NCI-H446 treated with DMSO at 0.1 percent for 48 hours (cell line): ENCODE measurements at places on chromosomes 16 and 17.

GRCh38 chr17:72710834-72711233 lies 381.7 kb downstream of the SLC39A11 start:
- no peak for DNase-seq

DNA sequence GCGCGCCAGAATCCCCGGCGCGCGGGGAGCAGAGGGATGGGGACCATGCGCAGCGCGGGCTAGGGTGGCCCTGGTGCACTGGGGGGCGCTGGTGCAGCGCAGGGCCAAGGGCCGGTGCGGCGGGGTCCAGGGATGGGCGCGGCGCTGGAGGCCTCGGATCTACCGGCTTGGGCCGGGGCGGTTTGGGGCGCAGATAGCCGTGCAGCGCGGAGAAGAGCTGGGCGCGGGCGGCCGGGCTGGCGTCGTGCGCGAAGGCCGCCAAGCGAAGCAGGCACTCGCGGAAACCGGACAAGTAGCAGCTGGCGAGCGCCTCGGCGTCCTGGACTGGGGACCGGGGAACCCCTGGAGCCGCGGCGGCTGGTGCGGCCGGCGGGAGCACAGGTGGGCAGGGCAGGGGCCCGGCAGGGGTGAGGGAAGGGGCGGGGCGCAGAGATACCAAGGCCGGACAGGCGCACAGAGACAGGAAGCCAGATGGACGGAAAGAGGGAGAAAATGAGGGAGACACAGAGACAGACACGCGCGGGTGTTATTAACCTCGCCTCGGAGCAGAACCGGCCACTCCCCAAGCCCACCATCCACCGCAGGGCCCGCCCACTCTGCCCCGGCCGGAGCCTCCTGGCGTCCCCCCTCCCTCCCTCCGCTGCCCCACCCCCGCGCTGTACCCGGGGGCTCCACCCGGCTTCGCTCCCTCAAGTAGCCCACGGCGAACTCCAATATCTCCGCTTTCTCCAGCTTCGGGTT lies 2.1 kb downstream of the HES7 start:
- DNase-seq, result no peak

DNA sequence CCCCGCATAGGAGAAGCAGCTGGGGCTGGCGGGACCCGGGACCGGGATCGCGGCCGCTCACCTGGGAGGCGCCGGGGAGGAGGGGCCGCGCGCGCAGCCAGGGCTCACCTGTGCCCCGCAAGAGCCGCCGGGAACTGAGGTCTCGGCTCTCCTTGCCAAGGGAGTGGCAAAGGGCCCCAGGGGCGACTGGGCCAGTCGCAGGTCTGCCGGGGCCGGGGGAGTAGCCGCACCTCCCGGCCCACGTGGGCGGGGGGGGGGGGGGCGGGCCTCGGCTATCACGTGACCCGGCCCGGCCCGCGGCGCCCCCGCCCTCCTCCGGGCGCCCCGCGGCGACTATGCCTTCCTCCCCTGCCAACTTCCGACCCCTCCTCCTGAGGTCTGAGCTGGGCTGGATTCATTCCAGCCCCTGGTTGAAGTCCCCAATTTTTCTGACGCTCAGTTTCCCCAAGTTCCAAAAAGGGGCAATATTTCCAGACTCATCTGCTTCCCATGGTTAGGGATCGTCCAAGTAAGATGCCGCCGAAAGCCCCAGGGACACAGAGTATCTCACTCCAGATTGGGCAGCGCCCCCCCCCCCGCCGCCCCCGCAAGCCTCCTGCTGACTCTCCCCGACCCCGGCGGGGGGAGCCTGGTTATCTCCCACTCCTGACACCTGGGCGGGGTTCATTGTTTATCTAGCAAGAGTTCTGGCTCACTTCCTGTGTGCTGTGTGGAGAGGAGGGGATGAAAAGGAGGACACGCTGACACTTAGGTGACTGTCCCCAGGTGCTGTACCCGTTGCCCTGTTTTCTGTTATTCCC lies at the start of gene TMC6:
TSS of gene TMC6 (minus strand) at position 205 of the 800 bp plus-strand sequence. CDS start 1,923 bp downstream, outside the sequence.
- no peak for DNase-seq

DNA sequence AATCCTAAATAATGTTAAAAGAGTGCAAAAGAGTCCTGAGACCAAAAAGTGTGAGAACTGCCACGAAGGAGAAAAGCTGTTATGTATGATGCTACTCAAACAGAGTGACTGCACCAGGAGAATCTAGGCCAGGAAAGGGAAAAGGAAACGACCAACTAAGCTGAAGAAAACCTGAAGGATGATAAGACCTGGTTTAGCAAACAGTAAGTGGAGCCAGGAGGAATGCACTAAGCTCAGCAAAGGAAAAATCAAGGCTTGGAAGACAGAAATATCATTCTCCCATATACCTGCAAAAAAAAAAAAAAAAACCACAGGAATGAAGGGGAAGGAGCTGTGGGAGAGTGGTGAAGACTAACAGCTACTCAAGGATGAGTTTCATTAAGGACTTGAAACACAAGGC lies 21.1 kb downstream of the CMC2 start:
- DNase-seq, result no peak

GRCh38 chr17:81419319-81419885 lies 24.1 kb downstream of the BAHCC1 start:
- peak; percentile 48 for DNase-seq

DNA sequence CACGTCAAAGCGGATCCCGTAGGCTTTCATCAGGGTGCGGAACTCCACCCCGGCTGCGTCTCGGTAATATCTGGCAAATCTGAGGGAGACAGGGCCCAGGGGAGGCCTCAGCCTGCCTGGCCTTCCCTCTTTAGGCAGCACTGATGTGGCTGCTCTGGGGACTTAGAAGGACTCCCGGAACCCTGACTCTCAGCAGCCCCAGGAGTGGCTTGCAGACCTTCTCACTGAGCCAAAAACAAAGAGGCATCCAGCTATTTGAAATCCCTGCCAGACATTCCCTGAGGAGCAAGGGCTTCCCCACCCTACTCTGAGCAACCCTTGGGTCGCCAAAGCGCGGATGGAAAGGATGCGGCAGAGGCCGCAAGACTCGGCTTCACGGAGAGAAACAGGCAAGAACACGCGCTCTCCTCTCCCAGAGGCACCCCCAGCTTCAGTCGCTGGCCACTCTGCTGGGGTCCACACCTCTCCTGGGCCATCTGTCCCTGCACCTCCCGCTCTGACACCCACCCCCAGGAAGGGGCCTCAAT lies 7.9 kb downstream of the P2RX5 start:
- DNase-seq, result no peak

DNA sequence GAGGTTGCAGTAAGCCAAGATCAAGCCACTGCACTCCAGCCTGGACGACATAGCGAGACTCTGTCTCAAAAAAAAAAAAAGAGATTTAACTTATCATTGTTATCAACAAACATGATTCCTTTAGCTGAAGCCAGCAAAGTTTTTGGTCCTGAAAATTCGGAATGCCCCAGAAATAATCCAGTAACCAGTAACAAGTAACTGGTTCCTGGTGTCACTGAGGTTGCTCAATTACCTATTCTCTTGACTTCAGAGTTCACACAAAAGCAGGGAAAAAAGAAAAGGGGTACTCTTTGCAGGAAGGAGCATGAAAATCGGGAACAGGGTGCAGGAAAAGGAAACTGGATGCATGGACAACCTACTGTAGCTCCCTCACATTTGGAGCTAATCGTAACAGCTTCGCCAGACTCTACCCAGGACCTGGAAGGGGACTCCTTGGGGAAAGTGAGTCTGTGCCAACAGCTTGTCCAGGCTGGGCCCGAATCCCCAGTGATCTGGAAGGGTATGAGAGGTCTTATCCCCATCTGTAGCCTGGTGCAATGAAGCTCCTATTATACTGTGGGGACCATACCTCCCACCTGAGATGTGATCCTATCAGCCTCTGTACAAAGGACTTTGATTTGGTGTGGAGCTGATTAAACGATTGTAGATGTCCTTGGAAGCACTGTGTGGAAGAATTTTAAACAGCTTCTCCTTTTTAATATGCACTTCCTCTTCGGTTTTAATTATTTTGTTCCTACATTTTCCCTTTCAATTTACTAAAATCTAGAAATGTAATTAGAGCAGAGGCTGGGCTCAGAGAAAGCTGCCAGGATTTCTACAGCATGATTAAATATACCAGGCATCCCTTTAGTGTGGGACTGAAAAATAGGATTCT lies 3.4 kb upstream of the SPOP start:
- DNase-seq, result no peak

- no peak for DNase-seq
Observed at GRCh38 chr16:78571898-78572358, 472.5 kb downstream of the WWOX start.

- no peak for DNase-seq
Observed at GRCh38 chr17:63950940-63951907, 19.1 kb upstream of the CD79B start.

GRCh38 chr17:61486135-61487120 lies 34.2 kb downstream of the TBX4 start:
- no peak for DNase-seq

- DNase-seq, result no peak
Observed at GRCh38 chr17:32870969-32871368, 6.0 kb downstream of the MYO1D start.

DNA sequence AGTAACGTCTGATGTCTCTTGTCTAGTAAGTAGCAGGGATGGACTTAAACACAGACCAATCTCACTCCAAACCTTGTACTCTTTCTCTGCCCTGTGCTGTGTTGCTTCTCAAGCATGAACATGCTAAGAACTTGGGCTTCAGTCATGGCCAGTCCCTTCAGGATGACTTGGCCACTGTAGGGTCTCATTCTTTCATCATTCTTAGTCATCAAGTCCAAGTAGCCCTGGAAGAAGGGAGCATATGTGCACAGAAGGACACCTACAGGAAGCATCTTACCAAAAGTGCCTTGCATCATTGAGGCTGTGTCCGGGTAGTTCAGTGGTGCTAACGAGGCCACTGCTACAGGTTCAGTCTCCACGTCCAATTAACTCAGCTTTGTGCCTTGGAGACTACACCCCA lies 80.7 kb downstream of the CDK5R1 start:
- no peak for DNase-seq

GRCh38 chr17:34654881-34655276 lies 75.5 kb downstream of the TMEM132E start:
- no peak for DNase-seq

- DNase-seq, result no peak
Observed at GRCh38 chr16:66485376-66485775, 58.3 kb downstream of the BEAN1 start.

GRCh38 chr17:3002538-3003295 lies 60.7 kb downstream of the OR1D5 start:
- DNase-seq, result no peak

- peak; percentile 80 for DNase-seq
Observed at GRCh38 chr16:54930005-54930868, at the start of gene IRX5. TSS of gene IRX5 (plus strand) at chr16:54930865. CDS start at chr16:54931199, 334 bp downstream.

GRCh38 chr16:75805946-75806345 lies 79.7 kb upstream of the CPHXL start:
- DNase-seq, result no peak

DNA sequence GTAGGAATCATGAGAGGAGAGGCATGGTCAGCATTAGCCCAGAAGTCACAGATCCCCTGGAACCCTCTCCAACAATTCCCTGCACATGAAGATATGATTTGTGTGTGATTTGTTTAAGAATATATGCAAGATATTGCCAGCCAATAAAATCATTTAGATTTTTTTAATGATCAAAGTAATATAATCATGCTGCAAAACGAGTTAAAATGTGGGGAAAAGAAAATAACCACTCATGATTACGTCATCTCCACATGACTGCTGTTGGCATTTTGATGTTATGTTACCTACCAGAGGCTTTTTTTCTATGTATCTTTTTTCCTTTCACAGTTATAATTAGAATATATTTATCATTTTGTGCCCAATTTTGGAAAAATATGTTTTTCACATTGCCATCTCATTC lies 22.4 kb downstream of the SLC35G3 start:
- no peak for DNase-seq

- DNase-seq, result no peak
Observed at GRCh38 chr16:48361012-48361411, 24.2 kb downstream of the SIAH1 start.

- DNase-seq, result no peak
Observed at GRCh38 chr16:9521749-9522370, 430.4 kb downstream of the HAPSTR1 start.

DNA sequence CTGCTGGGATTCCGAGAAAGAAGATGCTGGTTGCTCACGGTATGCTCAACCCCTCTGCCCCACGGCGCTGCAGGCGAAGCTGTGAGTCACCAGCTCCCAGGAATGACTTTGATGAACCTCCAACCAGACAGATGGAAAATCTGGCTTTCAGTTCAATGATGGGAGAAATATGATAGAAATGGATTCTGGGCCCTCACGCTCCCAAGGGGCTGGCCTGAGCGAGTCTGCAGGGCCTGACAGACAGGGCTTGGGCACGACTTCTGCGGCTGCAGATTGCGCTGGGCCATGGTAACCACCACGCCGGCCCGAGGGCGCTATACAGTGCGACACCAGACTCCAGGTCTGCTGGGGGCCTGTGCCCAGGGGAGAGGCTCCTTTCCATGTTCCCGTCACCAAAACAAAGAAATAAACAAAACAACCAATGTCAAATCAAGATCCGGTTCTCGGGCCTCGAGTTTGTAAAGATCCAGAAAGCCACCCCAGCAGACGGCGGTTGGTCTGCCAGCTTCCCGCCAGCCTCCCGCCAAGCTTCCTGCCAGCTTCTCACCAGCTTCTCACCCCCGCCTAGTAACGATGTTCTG lies 11.1 kb upstream of the ABR start:
- DNase-seq, result peak; percentile 48

GRCh38 chr16:24764916-24765315 lies 35.5 kb downstream of the TNRC6A start:
- no peak for DNase-seq

DNA sequence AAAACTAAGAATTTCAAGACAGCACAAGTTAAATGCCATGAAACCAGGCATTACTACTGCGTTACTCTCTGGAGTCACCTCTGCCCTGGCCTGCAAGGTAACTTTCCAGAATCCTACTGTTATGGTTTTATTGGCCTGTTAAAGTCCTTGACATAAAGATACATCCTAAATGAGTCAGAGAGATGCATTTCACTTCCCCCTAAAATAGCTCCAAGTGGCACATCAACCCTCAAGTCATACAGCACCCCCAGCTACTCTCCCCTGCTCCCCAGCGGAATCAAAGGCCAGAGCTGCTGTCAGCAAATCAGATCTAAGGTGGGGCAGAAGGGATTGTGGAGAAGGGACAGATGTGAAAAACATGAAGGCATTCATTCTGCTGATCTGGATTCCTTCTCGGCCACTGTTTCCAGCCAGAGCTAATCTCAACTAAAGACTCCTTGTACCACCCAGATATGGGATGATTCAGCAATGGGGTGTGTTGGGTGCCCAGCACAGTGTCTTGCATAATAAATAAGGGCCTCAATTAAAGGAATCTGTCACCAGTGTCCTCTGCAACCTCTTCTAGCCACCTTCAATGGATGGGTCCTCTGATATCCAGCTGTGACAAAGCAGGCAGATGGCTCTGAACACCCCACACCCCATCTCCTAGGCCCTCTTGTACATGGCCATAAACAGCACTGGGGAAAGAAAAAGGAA lies 8.5 kb upstream of the CCL1 start:
- DNase-seq, result no peak

- DNase-seq, result no peak
Observed at GRCh38 chr17:54085020-54085419, 262.3 kb downstream of the KIF2B start.

GRCh38 chr16:53212893-53213223 lies 158.1 kb downstream of the CHD9 start:
- DNase-seq, result no peak

DNA sequence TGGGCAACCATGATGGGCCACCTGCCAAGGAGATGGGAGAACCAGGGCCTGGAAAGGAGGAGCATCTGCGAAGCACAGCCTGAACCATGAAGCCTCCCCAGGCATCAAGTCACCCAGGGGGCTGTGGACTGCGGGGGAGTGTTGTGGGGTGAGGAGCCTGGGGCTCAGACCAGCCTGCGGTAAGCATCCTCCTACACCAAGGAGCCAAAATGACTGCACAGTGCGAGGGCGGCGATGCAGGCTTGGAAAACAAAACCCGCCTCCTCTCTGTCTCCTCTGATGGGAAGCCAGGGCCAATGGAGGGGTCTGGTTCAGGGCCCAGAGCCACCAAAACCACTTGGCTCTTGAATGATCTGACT lies 18.1 kb upstream of the MAF start:
- DNase-seq, result no peak
